ENCODE measurements at places on chromosomes 2 and 18.

DNA sequence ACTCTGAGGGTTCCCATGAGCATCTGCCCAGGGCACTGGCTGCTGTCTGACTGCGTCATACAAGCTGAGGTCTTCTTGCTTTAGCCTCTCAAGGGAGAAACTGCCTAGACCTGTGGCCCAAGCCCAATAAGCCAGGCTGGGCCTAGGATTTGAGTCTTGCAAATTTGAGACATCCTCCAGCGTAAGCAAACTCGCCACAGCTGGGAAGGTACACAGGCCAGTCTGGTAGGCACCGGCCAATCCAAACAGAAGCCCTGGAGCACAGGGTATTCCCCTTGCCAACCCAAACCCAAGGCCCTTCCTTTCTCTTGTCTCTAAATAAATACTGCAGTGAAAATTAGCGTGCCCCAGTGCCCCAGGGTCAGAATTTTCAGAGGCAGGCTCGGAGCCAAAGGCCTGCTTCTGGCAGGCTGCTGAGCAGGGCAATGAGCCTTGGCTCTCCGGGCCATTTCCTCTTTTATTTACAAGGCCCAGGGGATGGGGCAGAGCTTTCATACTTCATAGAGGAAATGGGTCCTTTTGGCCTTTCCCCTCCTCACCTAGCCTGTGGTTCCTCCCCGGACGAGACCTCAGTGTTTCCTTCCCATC lies 33.3 kb downstream of the POLR1A start:
- peak; percentile 37 for DNase-seq

GRCh38 chr2:72750466-72750865 lies 75.4 kb downstream of the EXOC6B start:
- DNase-seq, result no peak

GRCh38 chr2:197071790-197072436 lies 145.4 kb upstream of the PGAP1 start:
- no peak for DNase-seq

DNA sequence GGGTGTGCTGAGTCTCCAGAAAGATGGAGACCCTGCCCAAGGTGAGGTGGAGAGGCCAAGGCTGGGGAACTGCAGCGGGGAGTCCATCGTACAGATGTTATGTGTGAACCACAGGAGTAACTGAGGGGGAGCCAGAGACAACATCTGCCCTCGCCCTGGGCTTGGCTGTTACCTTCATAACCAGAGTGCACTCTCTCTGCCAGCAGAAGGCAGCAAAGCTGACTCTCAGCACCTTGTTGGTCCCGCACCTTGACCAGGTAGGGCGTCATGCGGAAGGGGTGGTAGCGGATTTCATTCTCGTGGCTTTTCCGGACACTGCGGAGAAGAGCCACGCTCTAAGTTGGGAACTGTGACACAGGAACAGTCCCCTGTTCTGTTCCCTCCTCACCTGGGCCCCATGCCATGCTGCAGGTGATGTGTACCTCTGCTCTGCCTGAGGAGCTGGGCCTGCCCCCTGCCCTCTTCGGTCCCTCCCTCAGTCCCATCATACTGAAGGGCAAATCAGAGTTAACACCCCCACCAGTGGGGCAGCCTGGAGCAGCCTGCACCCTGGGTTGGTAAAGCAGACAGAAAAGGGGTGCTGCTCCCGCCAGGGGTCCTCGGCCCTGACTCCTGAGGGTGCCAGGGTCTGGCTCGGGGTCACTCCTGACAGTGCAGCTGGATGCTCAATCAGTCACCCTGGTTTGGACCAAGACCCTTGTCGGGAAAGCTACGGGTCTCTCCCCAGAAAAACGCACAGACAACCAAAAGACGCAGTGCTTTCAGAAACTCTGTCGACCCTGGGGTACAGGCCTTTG lies 20.3 kb downstream of the PER2 start:
- no peak for DNase-seq

GRCh38 chr2:2881499-2881898 lies 496.1 kb downstream of the EIPR1 start:
- DNase-seq, result no peak

GRCh38 chr2:26786207-26787028 lies 562 bp downstream of the CENPA start:
- peak; percentile 36 for DNase-seq

DNA sequence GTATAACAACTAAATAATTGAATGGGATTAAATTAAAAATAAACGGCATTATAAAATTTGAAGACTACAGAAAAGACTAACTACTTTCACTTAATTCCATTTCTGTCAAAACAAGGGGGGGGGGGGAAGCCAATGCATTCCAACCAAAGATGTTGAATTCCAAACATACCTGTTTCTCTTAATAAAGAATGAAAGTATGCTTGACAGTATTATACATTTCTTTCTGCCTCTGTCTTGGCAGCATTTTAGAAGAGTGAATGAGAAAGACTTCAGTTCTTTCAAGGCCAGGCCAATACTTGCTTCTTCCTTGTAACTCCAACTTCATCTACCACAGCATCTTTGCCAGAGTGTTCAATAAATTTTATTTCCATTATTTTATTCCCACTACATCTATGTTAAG lies 65.9 kb downstream of the PDE11A start:
- DNase-seq, result no peak

GRCh38 chr2:54572636-54573536 lies 116.8 kb downstream of the SPTBN1 start:
- DNase-seq, result no peak

DNA sequence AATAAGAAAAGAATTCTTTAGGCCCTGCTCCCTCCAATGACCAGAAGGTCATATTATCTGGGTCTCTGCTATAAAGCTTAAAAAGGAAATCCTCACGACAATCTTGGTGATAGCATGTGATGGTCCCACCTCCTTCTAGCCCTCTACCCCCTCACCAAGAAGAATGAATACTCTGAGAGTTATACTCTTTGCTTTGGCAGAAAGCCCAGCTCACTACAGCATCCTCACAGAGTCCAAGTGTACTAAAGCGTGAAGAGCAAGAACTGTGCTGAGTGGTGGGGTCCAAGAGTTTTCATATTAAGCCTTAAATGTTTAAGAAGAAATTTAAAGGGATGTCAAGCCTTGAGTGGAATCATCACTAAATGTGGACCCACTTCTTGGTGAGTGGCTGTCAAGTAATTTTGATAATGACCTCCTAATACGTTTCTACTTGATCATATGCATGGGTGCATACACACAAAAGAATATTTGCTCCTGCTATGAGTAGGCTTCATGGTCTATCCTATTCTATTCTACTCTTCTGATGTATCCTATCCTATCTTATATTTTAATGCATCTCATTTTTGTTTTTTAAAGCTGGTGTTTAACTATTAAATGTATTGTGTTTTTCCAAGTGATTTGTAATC lies 16.5 kb upstream of the SERPINB7 start:
- no peak for DNase-seq

DNA sequence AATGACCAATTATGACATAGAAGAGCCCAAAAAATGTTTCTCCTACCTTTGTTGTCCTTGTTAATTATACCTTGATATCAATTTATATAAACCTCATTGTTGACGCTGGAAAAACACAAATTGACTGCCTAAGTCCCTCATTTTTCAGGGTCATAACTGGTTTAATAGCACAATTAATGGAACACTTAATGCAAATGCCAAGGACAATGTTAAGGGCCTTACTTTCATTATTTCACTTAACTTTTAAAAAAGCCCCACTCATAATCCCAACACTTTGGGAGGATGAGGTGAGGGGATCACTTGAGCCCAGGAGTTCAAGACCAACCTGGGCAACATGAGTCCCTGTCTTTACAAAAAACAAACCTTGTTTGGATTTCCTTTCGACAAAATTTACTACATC lies 3.5 kb upstream of the STPG4 start:
- DNase-seq, result no peak

GRCh38 chr2:20198001-20198400 lies 26.9 kb downstream of the SDC1 start:
- DNase-seq, result no peak

- no peak for DNase-seq
Measured at GRCh38 chr2:128396500-128396891, 77.8 kb upstream of the HS6ST1 start.

DNA sequence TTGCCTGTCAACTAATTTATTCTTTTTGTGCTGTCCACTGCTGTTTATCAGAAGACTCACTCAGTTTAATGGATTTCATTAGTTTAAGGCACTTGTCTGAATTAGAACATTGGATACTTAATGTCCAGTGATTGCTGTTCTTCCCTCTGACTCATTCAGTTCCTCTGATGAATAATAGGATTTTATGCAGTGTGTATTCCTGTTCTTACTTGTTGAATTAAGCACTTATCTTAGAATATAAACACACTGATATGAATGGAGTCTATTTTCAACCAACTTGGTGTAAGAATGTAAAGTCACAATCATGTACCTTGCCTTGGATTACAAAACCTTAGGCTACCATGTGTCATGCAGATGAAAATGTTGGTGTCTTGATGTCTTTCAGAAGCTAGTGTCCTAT lies 87.0 kb upstream of the PROKR1 start:
- DNase-seq, result no peak

DNA sequence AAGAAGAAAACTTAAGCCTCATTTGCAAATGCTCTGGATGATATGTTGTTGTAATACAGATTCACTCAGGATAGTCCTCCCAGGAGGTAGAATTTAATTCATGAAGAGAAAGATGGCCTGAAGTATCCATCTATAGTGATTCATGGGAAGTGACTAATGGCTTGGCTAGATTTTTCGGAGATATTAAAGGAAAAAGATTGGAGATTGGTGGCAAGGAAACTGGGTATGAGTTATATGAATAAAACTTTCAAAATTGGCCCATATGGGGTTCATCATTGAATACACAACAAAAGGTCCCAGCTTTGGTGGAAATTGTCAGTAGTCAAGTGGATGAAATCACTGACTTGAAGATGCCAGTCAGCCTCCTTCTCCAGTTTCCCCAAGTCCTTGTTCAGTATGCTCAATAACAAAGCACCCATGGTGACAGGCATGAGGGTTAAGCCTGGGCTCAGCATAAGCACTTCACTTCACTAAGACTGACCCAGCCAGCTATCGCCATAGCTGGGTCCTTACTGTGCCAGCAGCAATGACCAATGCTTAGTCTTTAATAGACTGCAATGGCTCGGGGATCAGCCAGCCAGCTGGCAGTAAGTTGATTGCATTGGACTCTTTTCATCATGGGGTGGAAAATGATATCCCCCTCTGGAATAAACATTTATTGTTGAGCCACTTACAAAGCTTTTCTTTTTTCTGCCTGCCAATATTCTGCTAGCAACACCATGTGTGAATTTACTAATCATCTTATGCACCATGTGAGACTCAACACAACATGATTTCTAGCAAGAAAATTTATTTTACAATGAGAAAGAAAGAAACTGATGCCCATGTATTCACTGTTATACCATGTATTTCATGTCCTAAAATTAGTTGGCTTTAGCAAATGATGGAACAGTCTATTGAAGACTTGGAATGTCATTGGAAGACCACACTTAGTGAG lies 176.6 kb upstream of the TACR1 start:
- no peak for DNase-seq

- DNase-seq, result no peak
Measured at GRCh38 chr2:117972476-117973123, 41.3 kb downstream of the CCDC93 start.

GRCh38 chr18:45376193-45376592 lies 239.1 kb upstream of the SLC14A2 start:
- DNase-seq, result no peak

DNA sequence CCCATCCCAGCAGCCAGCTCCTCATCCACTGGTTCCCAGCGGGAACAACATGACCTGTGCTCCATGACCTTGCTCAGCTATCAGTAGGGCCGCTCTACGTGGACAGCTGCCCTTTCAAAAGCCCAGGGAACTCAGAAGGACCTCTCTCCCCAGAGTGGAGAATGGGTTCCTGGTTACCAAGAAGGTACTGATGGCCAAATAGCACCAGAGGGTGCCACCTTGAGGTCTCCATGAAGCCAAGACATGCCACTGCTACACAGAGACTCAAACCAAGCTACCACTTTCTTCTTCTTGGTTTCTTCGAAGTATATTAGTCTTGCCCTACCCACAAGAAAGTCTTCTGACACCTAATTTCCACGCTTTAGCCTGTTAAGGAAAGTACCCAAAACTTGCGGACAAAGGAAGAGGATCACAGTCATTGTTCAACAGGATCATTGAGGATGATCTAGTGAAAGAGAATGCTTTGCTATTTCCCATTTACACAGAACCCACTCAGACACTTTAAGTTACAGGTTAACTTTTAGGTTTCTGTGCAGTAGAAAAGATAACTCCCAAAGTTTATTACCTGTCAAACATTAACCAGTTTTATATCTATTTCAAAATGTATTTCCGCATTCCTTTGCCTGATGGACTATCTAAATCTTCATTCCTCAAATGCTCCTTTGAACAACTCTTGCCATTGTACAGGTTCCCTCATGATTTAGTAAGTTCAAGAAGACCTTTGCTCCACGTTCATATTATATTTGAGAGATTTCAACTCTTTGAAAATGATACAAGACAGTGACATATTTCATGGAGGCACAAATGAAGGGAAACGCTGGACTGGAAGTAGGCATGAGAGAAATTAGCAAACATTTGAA lies 102.2 kb downstream of the ALPK2 start:
- no peak for DNase-seq

DNA sequence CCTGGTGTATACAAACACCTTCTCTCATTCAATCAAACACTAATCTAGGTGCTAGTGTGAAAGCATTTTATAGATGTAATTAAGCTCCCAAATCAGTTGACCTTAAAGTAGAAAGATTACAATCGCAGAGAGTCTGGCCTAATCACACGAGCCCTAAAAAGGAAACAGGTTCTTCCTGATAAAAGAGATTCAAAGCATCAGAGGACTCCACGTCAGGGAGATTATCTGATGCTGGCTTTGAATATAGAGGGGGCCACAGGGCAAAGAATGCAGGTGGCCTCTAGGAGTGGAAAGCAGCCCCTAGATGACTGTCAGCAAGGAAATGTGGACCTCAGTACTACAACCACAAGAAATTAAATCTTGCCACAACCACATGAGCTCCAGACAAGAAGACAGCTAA lies 28.2 kb upstream of the ZC3H15 start:
- DNase-seq, result no peak

DNA sequence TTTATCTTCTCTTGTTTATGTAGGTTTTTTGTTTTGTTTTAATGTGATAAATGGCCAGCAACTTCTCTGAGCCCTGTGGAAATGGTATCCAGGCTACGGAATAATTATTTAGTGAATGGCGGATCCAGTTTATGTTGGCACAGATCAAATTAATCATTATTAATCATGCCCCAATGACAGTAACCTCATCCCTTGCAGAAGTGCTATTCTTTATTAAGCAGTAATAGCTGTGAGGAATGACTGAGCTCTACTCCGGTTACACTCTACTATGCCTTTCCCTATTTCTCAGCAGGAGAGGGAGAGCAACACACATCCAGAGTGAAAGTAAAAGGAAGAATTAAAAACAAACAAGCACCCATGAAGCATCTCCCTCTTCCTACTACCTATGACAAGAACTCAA lies 84.8 kb downstream of the SETBP1 start:
- DNase-seq, result no peak

- no peak for DNase-seq
Measured at GRCh38 chr2:235570256-235570655, 76.4 kb downstream of the AGAP1 start.

DNA sequence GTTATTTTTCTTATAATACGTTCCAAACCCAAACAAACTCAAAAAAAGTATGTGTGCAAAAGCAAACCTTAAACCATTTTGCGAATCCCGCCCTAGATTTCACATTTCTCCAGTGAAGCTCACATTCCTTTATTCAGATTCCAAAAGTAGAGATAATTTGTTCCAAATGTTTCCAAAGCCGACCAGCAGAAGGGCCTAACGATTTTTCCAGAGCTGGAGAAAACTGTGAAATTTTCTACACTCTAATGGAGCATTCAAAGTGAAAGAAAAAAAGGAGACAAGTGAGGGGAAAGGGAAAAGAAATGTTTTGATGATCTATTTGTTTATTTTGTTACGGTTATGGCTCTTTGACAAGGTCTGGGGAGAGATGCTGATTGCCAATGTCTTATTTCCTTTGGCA lies 286.5 kb upstream of the SLC14A2 start:
- DNase-seq, result no peak

Data from GM12891 (cell line).